ENCODE measurements at places on chromosomes 1 and 21.

DNA sequence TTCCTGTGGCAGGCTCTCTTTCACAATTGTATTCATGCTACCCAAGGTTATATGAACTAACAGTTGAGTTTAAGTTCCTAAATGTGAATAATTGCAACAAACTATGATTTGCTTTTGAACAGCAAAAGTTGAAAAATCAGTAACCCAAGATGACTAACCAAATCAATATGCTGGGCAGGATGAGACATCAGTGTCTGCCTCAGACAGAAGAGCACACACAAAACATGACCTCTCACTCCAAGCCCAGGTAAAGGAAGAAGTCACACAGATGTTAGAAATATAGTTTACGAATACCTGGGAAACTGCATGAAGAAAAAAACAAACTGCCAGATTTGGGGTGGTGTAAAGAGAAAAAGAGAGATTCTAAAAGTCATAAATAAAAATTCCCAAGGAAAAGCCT lies 3.5 kb downstream of the OR2L13 start:
- DNase-seq, result no peak

DNA sequence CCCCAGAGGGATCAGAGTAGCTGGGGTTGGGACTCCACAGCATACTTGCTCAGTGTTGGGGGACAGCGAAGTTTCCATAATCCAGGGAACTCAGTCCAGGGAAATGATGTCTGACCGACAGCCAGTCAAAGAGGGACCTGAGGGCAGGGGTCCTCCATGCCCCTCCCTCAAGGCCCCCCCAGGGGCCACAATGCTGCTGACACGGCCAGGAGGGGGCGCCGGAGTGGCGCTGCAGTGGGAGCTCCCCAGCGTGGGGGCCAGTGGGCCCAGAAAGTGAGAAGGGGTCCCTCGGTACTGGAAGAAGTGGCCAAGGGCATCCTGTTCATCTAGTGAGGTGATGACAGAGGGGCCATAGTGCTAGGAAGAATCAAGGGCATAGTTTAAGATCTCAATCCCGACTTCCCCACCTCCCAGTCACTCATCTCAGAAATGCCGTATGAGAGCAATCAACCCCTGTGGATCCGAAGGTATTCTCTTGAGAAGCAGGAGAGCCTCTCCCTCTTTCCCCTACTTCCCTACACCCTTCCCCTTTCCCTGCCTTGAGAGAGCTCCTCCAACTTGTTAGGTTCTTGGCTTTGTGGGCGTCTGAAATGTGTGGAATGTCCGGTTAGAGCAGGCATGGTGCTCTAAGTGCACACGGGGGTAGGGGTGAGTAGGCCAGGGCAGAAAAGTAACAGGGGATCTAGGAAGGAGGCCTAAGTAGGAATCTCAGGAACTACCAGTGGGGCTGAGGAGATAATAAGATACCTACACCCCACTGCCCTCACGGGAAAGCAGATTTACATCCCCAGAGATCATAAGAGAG lies 4.1 kb downstream of the NUDT17 start:
- DNase-seq, result no peak

- no peak for DNase-seq
Measured at GRCh38 chr1:156805766-156806511, 10.7 kb downstream of the SH2D2A start.

DNA sequence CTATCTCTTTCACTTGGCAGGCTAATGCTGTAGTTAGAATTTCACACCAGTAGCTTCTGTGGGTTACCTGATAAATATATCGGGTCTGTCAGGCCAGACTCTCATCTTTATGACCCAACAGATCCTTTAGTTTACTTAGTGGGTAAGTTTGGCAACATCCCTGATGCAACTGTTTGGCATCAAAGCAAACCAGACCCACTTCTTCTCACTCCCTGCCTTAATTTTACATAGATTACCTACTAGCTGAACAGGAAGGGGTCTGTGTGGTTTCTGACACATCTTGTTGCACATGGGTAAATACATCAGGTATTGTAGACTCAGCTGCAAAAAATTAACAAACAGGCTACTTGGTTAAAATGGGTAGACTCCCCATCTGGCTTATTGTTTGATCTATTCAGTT lies 3.2 kb upstream of the GUK1 start:
- no peak for DNase-seq

- DNase-seq, result no peak
Measured at GRCh38 chr1:78918157-78918556, 88.4 kb downstream of the ADGRL4 start.

All from stimulated activated CD4-positive, alpha-beta T cell treated with anti-CD3 and anti-CD28 coated beads, TNF-alpha, amount 100 ng/mL, for 48 hours (primary cell).